Spinal cord (tissue), 10 donors: ENCODE measurements at places on chromosomes 3 and 15.

DNA sequence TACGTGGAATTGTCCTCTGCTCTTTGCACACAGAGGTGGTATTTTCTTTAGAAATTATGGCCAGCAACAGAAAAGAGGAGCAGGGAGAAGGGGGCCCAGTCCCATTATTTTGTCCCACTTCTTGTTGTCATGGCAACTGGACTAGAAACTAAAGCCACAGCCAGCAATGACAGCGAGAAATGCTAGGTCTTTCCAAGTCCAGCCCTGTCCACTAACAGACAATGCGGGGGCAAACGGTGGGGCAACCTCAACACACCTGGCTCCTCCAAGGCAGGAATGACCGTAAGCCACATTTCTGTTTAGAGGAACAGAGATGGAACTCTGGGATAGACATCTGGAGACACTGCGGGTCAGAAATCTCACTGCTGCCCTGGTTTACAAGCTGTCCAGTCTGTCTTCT lies 107.3 kb downstream of the RFTN1 start:
- H3K27ac ChIP-seq, result no peak overlapping the region
- no peaks in the 10 kb centered on the region for H3K27me3 ChIP-seq
- no peak overlapping the region for H3K4me3 ChIP-seq
- no peaks in the 10 kb centered on the region for H3K36me3 ChIP-seq

DNA sequence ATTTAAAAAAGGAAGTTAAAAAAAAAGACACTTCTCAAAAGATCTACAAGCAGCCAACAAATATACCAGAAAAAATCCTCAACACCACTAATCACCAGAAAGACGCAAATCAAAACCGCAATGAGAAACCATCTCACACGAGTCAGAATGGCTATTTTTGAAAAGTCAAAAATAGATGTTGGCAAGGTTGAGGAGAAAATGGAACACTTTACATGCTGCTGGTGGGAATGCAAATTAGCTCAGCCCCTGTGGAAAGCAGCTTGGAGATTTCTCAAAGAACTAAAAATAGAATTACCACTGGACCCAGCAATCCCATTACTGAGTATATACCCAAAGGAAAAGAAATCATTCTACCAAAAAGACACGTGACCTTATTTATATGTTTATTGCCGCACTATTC lies 574.7 kb upstream of the ADAMTS9 start:
- no peak overlapping the region for H3K27ac ChIP-seq
- H3K27me3 ChIP-seq, result no peaks in the 10 kb centered on the region
- H3K36me3 ChIP-seq, result no peaks in the 10 kb centered on the region
- no peak for DNase-seq

DNA sequence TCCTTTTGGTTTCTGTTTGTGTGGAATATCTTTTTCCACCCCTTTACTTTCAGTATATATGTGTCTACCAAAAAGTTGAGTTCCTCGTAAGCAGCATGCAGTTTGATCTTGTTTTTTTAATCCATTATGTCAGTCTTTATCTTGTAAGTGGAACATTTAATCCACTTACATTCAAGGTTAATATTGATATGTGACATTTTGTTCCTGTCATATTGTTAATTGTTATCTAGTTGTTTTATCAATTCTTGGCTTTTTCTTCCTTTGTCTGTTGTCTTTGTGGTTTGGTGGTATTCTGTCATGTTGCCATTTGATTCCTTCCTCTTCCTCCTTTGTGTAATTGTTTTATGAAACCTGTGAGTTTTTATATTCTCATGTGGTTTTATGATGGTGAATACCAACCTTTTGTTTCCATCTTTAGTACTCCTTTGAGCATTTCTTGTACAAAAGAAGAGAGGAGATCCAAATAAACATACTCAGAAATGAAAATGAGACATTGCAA lies 43.4 kb upstream of the XCR1 start:
- H3K4me1 ChIP-seq, result no peaks in the 10 kb centered on the region
- no peak overlapping the region for H3K27ac ChIP-seq

GRCh38 chr3:114120211-114120610 lies 58.6 kb downstream of the DRD3 start:
- no peaks in the 10 kb centered on the region for H3K27me3 ChIP-seq
- no peaks in the 10 kb centered on the region for H3K36me3 ChIP-seq
- H3K4me3 ChIP-seq, result no peak overlapping the region
- no peak overlapping the region for H3K27ac ChIP-seq
- H3K4me1 ChIP-seq, result peaks cover 7% of the 10 kb centered on the region

DNA sequence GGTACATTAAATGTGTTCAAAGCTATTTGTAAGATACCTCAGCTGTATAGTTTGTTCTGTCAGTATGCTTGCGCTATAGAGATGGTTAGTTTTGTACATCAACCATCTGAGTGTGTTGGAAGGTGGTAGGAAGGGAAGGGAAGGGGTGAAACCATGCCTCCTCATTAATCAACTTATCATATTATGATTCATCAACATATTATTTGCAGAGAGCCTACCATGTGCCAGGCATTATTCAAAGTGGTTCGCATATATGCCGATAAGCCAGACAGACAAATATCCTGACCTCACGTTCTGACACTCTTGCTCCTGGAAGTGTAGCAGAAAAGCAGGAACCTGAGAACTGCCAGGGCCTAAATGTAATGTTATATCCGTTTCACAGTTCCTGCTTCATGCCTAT lies 248.1 kb upstream of the NR2E3 start:
- H3K4me1 ChIP-seq, result no peaks in the 10 kb centered on the region
- H3K4me3 ChIP-seq, result no peak overlapping the region
- H3K27me3 ChIP-seq, result no peaks in the 10 kb centered on the region
- no peak for DNase-seq
- no peaks in the 10 kb centered on the region for H3K36me3 ChIP-seq

GRCh38 chr3:17979911-17980310 lies 237.5 kb upstream of the TBC1D5 start:
- H3K27ac ChIP-seq, result no peak overlapping the region
- no peak for DNase-seq
- no peaks in the 10 kb centered on the region for H3K36me3 ChIP-seq
- no peak overlapping the region for H3K4me3 ChIP-seq
- H3K4me1 ChIP-seq, result no peaks in the 10 kb centered on the region

- no peak for DNase-seq
- H3K36me3 ChIP-seq, result peaks cover 10% of the 10 kb centered on the region
- peak overlapping the region; percentile 64 for H3K27ac ChIP-seq
- H3K27me3 ChIP-seq, result no peaks in the 10 kb centered on the region
- H3K4me1 ChIP-seq, result peaks cover 48% of the 10 kb centered on the region
These were observed 792 bp downstream of the SHF start for GRCh38 chr15:45186771-45187577.

DNA sequence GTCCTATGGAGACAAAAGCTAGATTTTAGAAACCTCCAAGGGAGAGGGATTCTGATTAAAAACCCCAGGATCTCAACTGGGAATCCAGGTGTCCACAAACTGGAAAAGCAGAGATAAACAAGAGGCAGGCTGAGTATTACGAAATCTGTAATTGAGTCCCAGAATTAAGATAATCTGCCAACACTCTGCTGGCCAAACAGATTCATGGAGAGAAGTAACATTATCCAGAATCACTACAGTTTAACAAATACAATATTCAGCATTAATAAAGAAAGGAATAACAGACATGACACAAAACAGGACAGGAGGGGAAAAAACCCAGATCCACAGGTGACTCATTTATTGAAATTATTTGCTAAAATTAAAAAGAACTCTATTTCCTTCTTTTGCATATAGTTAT lies 227.2 kb upstream of the NANOGP8 start:
- H3K27me3 ChIP-seq, result no peaks in the 10 kb centered on the region
- H3K4me3 ChIP-seq, result no peak overlapping the region
- no peak for DNase-seq
- no peak overlapping the region for H3K27ac ChIP-seq
- no peaks in the 10 kb centered on the region for H3K36me3 ChIP-seq

GRCh38 chr3:169780742-169781141 lies 7.5 kb downstream of the MYNN start:
- H3K27ac ChIP-seq, result no peak overlapping the region
- peaks cover 23% of the 10 kb centered on the region for H3K36me3 ChIP-seq
- no peaks in the 10 kb centered on the region for H3K4me1 ChIP-seq

DNA sequence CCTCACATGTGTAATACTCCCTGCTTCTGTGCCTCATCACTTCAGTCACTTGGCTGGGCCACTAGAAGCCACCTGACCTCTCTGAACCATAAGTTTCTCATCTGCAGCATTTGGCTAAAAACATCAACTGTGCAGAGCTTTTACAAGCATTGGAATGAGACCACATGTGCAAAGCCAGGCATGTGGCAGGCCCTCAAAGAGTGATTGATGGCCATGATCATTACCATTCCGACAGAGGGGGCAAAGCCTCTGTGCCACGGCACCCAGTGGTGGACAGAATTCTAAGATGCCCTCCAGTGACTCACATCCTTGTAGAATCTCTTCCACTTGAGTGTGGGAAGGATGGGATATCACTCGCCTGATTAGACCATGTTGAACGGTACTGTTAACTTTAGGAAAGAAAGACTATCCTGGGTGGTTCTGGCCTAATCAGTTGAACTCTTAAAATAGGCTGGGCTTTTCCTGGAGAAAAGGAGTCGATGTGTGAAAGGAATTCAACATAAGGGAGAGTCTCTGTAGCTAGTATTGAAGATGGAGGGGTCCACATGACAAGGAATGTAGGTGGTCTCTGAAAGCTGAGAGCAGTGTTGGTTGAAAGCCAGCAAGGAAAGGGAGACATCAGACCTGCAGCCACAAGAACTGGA lies 13.5 kb downstream of the CDCP1 start:
- no peaks in the 10 kb centered on the region for H3K4me1 ChIP-seq
- no peak overlapping the region for H3K4me3 ChIP-seq
- H3K27ac ChIP-seq, result no peak overlapping the region
- no peaks in the 10 kb centered on the region for H3K36me3 ChIP-seq

- H3K27ac ChIP-seq, result no peak overlapping the region
- no peaks in the 10 kb centered on the region for H3K27me3 ChIP-seq
- no peak for DNase-seq
- peaks cover 63% of the 10 kb centered on the region for H3K36me3 ChIP-seq
- no peak overlapping the region for H3K4me3 ChIP-seq
- peaks cover 22% of the 10 kb centered on the region for H3K4me1 ChIP-seq
These were observed 24.6 kb upstream of the APEH start for GRCh38 chr3:49649576-49649975.

DNA sequence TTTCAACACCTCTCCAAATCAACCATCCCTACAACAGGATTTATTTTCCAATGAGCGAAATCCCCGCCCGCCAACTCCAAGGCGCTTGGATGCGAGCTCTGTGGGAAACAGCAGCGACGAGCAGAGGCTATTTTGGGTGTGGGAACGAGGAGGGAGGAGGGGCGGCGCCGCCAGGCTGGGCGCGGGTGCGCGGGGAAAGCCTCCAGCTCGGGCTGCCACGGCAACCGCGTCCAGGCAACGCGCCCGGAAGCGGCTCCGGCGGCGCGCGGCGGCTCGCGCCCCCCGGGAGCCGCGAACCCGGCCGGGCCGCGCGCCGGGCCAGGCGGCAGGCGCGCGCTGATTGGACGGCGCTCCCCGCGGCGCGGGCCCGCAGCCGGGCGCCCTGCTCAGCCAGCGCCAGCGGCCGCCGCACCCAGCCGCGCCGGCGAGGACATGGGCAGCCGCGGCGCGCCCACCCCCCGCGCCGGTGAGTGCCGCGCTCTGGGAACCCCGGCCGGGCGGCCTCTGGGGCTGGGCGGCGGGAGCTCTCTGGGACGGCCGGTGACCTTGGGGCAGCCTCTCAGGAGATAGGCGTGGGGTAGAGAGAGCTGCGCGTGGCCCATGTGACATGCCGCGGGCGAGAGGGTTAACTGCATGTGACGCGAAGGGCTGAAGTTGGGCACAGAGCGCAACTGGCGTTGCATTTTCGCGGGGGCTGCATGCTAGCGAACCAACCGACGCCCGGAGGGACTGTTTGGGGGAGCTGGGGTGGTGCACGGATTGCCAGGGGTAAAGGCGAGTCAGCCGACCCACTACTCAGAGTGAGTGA lies at the start of gene FAM81A:
TSS of gene FAM81A (plus strand) at position 370 of the 808 bp plus-strand sequence. CDS start 20,441 bp downstream, outside the sequence.
- peaks cover 12% of the 10 kb centered on the region for H3K4me1 ChIP-seq
- H3K27ac ChIP-seq, result no peak within 1 kb of the TSS
- H3K4me3 ChIP-seq, result peak within 1 kb of the TSS; percentile 64
- H3K27me3 ChIP-seq, result peaks cover 4% of the 10 kb centered on the region
- DNase-seq, result peak; percentile 49

- H3K27me3 ChIP-seq, result no peaks in the 10 kb centered on the region
- peaks cover 24% of the 10 kb centered on the region for H3K36me3 ChIP-seq
- DNase-seq, result no peak
- H3K4me1 ChIP-seq, result no peaks in the 10 kb centered on the region
- no peak overlapping the region for H3K4me3 ChIP-seq
These were observed 22.4 kb downstream of the IFT122 start for GRCh38 chr3:129462361-129462968.

- no peaks in the 10 kb centered on the region for H3K4me1 ChIP-seq
- H3K27ac ChIP-seq, result no peak overlapping the region
- H3K4me3 ChIP-seq, result no peak overlapping the region
- no peaks in the 10 kb centered on the region for H3K36me3 ChIP-seq
- H3K27me3 ChIP-seq, result no peaks in the 10 kb centered on the region
- DNase-seq, result no peak
These were observed 84.4 kb downstream of the CMSS1 start for GRCh38 chr3:99902091-99902490.

GRCh38 chr3:56467801-56468183 lies 475 bp downstream of the ERC2 start:
- H3K36me3 ChIP-seq, result no peaks in the 10 kb centered on the region
- DNase-seq, result no peak
- H3K4me3 ChIP-seq, result peak overlapping the region; percentile 60
- peak overlapping the region; percentile 33 for H3K27ac ChIP-seq
- H3K4me1 ChIP-seq, result peaks cover 3% of the 10 kb centered on the region

- no peaks in the 10 kb centered on the region for H3K27me3 ChIP-seq
- no peak for DNase-seq
- H3K4me1 ChIP-seq, result no peaks in the 10 kb centered on the region
These were observed 12.9 kb downstream of the SLCO3A1 start for GRCh38 chr15:91866371-91866905.

- H3K4me1 ChIP-seq, result no peaks in the 10 kb centered on the region
- H3K4me3 ChIP-seq, result no peak overlapping the region
- no peaks in the 10 kb centered on the region for H3K27me3 ChIP-seq
These were observed 200.3 kb upstream of the PFN2 start for GRCh38 chr3:150170852-150171520.

DNA sequence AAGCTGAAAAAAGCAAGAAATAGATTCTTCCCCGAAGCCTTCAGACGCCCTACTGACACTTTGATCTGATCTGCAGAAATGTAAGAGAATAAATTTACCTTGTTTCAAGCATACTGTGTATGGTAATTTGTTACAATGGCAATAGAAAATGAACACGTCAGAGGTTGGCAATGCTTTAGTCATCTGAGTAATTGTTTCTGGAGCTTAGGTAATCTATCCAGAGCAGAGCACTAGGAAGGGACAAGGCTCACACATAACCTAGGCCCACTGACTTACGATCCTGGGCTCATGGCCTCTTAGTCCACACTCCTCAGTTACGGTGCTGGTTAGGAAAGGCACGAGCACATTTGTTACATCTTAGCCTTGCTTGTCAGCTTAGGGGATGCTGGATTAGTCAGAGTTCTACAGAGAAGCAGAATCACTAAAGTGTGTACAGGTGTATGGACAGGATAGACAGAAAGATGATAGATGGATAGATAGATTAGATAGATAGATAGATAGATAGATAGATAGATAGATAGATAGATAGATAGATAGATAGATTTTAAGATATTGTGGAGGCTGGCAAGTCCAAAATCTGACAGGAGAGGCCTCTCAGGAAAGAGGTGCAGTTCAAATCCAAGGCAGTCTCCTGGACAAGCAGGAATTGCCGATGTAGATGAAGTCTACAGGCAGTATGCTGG lies 46.8 kb upstream of the TBC1D23 start:
- H3K4me3 ChIP-seq, result no peak overlapping the region
- DNase-seq, result peak; percentile 6
- no peaks in the 10 kb centered on the region for H3K36me3 ChIP-seq
- no peaks in the 10 kb centered on the region for H3K4me1 ChIP-seq
- H3K27ac ChIP-seq, result no peak overlapping the region

GRCh38 chr15:88828791-88829190 lies 25.6 kb downstream of the ACAN start:
- peaks cover 16% of the 10 kb centered on the region for H3K4me1 ChIP-seq
- H3K27me3 ChIP-seq, result no peaks in the 10 kb centered on the region
- no peak overlapping the region for H3K4me3 ChIP-seq
